ENCODE measurements at places on chromosomes 12 and 14. TPM values are rescaled to one million over a fixed set of nuclear protein-coding genes. Genes with fewer than 3 reads are reported as not detected.

Gene TMEM30B
- not detected for total RNA-seq

GRCh38 chr12:122012184-122012583 is 9.5 kb upstream of the BCL7A start:
- no peak for DNase-seq

- DNase-seq: peak; percentile 65
These were observed at the start of gene PLXNC1 for GRCh38 chr12:94147991-94148738. Gene PLXNC1, plus strand, starts transcription at chr12:94148577. Its CDS starts 395 bp downstream, at chr12:94148972.

DNA sequence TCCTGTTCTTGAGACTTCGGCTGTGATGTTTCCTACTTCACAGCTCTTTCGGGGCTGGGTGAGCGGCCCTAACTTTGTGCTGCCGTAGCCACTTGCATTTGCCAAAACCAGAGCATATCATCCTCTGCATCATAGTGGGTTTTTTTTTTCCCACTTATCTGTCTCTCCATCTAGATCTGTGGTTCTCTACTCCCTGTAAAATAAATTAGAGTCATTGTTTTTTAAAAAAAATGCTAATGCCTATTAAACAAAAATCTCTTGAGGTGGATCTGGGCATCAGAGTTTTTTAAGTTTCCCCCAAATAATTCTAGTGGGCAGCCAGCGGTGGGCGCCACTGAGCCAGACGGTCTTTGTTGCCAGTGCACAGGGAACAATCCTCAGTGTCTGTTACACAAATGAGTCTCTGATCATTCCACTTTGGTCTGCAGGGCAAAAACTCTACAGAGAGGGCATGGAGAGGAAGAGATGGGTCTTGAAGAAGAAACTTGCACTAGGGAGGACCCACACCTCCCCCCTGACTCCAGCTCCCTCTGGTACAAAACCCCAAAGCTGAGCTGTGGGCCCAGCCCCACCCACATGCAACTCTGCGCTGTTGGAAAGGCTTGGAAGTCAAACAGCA is 62.4 kb upstream of the BCL2L14 start:
- peak; percentile 21 for DNase-seq

GRCh38 chr12:104482113-104482512 is 25.4 kb downstream of the CHST11 start:
- no peak for DNase-seq

DNA sequence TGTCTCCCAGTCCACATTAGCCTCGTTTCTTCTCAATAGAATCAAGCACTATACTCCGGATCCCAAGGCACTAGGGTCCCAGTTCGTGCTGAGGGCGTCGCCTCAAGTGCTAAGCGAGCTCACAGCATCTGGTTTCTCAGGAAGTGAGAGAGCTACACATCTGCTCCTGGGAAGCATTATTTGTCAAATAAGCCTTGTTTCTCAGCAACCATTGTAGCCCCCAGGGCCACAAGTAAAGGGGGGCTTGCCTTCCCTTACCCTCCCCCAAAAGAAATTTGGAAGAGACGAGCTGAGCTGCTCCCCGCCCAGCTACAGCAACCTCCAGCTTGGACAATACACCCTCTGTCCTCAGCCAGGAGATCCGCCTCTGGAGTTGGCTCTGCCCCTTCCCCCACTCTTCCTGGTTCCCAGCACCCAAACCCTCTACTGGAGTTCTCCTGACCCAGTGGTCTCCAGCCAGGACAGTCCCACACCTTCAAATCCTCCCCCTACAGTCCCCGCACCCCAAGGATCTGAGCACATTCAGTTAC is 5.7 kb upstream of the TNS2 start:
- DNase-seq: no peak

GRCh38 chr12:85468356-85469157 is 188.5 kb downstream of the ALX1 start:
- DNase-seq: peak; percentile 70

- peak; percentile 61 for DNase-seq
These were observed 7.4 kb downstream of the TTC6 start for GRCh38 chr14:37602605-37603453.

Gene DCAF5
- total RNA-seq: 7.8 TPM

GRCh38 chr12:118034429-118035189 is 18.1 kb downstream of the RFC5 start:
- DNase-seq: peak; percentile 37

DNA sequence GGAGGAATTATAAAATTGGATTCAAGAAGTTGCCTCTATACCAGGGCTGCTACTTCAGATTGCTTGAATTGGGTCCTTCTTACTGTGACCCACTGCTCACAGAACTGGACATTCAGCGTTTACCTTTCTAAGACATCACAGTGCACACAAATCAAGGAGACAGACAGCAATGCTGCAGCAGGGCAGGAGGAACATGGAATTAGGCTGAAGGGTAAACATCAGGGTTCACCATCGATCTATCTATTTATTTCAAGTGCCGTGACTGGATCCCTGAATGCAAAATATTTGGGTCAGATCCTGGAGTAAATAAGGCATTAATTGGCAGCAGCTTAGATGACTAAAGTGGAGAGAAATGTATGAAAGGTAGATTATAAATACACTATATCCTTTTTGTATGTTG is 76.9 kb upstream of the HMGA2 start:
- no peak for DNase-seq

Gene HIF1A
- 258 TPM for total RNA-seq

GRCh38 chr12:53113136-53113705 is 9.9 kb downstream of the SOAT2 start:
- DNase-seq: no peak

DNA sequence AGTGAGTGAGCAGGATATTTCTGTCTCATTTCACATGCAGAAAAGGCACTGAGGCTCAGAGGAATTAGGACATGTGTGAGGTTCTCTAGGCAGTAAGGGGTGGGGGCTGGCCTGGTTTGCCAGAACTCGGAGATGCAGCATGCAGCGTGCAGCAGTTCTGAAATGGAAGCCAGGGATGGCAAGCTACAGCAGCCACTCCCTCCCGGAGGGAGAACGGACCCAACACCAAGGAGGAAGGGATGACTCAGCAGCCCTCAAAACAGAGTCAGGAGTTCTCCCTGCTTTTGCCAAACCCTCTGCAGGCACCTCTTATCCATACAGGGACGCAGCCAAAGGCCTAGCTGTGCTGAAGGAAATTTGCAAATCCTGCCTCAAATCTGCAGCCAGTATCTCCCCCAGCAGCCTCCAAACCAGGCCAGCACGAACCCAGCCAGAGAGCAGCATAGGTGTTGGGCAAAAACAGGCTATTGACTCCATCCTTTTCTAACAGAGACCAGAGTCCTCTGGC is 10.3 kb upstream of the SERPINA3 start:
- DNase-seq: peak; percentile 86

- DNase-seq: peak; percentile 29
These were observed 35.7 kb upstream of the ATP2A2 start for GRCh38 chr12:110245369-110245772.

DNA sequence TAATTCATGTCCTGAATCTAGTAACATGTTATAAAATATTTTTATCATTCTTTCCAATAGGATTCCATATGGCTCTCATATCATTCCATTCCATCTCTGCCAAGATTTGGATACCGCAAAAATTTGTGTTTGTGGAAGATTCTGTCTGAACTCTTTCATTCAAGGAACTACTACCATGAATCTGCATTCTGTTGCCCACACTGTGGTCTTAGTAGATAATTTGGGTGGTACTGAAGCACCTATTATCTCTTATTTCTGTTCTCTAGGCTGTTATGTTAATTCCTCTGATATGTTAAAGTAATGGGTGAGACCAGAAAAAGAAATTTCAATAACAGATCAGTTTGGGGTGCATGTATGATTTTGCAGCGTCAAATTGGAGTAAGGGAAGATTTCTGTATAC is 6.2 kb downstream of the RPL36AL start:
- no peak for DNase-seq

GRCh38 chr14:89965839-89966238 is 10.1 kb downstream of the TDP1 start:
- DNase-seq: no peak

DNA sequence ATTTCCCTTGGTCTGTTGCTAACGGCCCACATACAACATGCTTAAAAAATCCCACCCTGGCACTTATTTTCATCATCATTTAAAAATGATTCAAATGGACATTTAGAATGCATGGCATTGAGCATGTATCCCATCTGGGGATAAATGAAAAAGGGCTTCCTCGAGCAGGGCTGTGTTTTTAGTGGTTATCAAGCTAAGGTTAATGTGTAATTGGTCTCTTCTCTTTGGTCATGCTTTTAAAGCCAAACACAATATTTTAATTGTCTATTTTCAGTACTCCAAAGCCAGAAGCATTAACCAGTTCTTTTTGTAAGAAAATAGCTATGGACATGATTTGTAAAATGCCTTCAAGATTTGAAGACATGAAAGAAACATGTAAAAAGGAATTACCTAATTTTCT is 1.9 kb upstream of the TRHDE start:
- no peak for DNase-seq

DNA sequence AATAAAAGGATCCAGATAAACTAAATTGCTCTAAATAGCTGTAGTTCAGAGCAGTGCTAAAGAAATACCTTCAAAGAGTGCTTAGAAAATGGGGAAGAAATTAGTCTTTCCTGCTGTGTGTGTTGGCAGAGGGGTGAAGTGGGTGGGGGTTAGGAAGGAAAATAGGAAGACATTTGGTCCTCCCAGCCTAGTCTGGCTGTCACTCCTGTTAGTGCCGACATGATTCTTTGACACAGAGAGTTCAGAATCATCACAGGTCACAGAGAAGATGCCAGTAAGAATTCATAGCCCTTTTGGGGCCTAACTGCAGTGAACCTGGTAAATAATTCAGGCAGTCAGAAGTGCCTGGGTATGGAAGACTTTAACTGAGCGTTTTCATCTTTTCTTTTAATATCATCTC is 74.8 kb downstream of the FLRT2 start:
- DNase-seq: no peak

DNA sequence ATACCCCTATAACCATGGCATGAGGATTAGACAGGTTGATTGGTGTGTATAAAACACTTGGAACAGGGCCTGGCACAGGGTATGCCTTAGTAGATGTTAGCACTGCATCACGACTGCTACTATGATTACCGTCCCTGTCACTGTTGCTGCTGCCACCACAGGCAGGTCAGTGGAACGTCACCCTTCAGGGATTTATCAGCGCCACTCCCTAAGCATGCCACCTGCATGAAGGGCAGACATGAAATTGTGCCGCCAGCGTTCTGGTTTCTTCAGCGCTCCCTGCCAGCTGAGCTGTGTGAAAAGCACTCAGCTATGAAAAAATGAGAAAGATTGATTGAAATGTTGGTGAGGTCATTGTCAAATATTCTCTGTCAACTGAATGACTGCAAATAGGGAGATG is 477.0 kb downstream of the DPF3 start:
- DNase-seq: no peak

DNA sequence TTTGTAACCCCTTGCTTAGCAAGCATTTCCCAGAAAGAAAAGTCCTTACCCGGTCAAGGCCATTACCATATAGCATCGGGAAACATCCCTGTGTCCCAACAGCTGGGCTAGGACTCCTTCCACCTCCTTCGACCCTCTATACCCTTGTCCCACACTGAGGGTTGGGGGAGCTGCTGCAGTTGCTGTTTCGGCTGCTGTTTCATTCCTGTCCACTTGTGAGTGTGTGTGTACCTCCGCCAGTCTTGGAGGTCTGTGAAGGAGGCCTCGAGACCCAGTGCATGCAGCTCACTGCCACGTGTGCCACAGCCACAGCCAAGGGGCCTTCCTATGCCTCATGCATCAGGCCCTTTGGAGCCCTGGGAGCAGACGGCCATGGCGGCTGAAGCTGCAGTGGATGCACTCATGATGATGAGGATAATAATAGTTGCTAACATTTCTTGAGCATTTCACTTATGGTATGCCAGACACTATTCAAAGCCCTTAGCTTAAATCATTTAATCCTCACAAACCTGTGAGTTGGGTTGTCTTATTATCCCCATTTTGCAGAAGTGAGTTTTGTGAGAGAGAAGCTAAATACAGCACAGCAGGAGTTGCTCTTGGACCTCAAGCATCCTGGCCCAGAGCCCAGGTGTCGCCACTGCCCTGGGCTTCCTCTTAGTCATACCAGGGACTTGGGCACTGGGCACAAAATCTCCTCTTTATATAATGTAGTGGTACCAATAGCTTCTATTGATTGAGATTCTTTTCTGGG is 156.5 kb downstream of the PRKCH start:
- peak; percentile 84 for DNase-seq

GRCh38 chr14:101503431-101504095 is 57.7 kb upstream of the DIO3 start:
- DNase-seq: no peak

Gene NUAK1
- total RNA-seq: 30.1 TPM

GRCh38 chr14:106209755-106210154 is 683.4 kb downstream of the TMEM121 start:
- no peak for DNase-seq

DNA sequence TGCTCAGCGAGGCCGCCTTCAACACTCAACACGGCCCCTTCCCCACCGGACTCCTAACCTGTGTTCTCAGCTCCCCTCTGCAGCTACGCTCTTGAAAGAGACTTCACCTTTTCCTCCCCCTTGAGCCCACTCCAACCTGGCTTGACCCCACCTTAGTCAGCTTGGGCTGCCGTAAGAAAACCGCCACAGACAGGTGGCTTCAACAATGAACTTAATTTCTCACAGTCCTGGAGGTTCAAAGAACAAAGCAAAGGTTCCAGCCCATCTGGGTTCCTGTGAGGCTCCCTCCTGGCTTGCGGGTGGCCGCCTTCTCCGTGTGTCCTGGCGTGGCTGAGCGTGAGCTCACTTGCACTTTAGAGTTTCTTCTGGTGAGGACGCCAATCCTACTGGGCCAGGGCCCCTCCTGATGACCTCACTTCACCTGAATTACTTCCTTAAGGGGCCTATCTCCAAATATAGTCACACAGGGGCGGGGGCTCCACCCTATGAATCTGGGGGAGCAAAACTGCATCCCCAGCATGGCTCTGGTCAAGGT is 138.8 kb downstream of the CALM1 start:
- DNase-seq: no peak

Gene SERPINA9
- total RNA-seq: not detected

GRCh38 chr12:45833401-45833800 is 103.9 kb downstream of the ARID2 start:
- no peak for DNase-seq

DNA sequence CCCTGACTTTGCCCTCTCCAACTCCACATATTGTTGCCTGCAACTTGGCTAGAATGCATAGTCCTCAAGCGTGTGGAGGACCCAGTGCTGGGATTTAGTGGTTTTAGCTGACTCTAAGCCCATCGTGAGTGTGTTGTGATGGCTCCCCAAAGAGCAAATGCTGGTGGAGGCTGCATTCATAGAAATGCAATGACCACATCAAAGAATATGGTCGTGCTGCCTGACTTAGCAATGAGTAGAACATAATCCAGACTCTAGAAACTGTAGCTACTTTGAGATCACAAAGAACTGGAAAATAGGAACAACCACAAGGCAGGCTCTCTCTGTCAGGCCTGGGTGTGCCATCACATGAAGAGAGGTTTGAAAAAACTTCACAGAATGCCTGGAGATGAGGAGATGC is 1.3 kb downstream of the DYRK4 start:
- DNase-seq: no peak

Measured in Daoy (cell line).